Activated T-cell treated with anti-CD3 and anti-CD28 coated beads, Interleukin-2, amount 50 U/mL, for 1 hour (primary cell): ENCODE measurements at places on chromosomes 2 and 18.

DNA sequence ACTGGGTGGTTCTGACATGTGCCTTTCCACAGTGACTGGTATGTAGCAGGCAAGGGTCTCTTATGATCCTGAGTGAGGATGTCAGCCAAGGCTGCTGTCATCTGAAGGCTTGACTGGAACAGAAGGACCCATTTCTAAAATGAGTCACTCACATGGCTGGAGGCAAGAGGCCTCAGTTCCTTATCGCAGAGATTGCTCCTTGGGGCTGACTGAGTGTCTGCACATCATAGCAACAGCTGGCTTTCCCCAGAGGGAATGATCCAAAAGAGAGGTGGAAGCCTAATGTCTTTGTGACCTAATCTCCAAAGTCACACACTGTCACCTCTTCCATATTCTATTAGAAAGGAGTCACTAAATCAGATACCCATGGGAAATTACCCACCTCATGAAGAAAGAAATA, 114.0 kb downstream of the NEDD4L start:
- DNase-seq = no peak

DNA sequence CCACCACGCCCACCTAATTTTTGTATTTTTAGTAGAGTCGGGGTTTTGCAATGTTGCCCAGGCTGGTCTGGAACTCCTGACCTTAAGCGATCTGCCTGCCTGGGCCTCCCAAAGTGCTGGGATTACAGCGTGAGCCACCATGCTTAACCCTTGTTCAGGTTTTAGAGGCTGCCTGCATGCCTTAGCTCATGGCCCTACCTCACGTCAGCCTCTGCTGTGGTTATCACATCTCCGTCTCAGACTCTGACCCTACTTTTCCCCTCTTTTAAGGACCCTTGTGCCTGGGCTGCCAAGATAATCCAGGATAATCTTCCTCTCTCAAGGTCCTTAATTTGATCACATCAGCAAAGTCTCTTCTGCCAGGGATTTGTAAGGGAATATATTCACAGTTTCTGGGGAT, 98.2 kb upstream of the PMAIP1 start:
- DNase-seq = no peak

DNA sequence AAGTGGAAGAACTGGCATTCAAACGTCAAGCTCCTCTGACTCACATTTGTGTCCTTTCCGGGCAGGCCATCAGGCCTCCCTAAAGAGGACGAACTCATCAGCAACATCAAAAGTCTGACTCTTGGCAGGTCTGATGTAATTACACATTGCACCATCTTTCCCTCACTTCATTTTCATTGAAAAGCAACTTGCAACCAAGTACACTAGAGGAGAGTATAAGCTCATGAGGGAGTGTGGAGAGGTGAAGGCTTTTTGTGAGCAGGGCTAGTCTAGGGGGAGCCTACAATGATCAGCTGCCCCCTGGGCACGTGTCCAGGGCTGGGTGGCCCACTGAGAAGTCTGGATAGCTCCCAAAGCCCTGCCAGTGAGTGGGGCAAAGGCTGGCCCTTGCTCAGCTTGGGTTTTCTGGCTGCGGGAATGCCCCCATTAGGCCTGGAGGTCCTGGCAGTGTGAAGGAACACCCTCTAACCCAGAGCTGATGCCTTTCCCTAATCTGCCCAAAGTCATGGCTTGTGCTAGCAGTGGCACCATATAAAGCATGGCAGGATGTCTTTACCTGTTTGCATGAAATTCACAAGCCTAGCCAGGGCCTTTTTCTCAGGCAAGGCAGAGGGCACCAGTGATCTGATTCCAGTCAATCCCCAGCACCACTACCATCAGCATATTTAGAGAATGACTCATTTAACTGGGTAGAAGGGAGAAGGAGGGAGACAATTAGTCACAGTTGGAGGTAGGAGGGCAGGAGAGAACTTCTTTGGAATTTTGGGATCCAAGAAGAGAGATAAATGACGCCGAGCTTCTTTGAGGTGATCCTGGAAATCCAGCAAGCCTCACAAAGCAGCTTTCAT, 8.5 kb upstream of the DAW1 start:
- no peak for DNase-seq

DNA sequence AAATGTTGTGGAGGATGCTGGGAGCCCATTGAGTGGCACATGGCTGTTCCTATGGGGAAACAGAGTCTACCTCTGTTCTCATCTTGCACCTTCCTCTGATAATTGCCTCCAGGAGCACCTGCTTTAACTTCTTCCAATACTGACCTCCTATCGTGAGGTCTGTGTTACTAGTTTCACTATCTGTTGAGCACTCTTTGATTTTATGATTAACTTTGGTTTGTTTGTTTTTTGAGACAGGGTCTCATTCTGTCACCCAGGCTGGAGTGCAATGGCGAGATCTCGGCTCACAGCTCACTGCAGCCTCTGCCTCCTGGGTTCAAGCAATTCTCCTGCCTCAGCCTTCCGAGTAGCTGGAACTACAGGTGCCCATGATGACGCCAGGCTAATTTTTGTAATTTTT, 12.1 kb upstream of the RFX8 start:
- no peak for DNase-seq

- no peak for DNase-seq
Observed at GRCh38 chr2:101354420-101355311, 32.6 kb downstream of the CREG2 start.

- peak; percentile 17 for DNase-seq
Observed at GRCh38 chr2:241051578-241052487, 50.3 kb downstream of the MTERF4 start.

GRCh38 chr2:100036026-100036425, 106.4 kb downstream of the AFF3 start:
- DNase-seq = no peak

- DNase-seq = no peak
Observed at GRCh38 chr18:8003878-8004675, 437.0 kb downstream of the PTPRM start.

- DNase-seq = no peak
Observed at GRCh38 chr2:119440873-119441272, 9.2 kb downstream of the TMEM37 start.

DNA sequence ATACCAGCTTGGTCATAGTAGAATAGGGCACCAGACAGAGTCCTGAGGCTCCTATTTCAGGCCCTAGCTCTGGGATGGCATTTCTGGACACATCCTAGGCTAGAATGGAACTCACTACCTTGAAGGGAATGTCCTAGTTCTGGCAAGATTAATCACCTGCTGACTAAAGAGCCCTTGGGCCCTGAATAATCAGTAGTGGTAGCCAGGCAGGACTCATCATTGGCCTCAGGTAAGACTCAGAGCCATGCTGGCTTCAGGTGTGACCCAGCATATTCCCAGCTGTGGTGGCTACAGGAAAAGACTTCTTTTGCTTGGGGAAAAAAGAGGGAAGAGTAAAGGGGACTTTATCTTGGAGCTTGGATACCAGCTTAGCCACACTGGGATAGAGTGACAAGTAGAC, 131.0 kb upstream of the SRD5A2 start:
- DNase-seq = no peak

DNA sequence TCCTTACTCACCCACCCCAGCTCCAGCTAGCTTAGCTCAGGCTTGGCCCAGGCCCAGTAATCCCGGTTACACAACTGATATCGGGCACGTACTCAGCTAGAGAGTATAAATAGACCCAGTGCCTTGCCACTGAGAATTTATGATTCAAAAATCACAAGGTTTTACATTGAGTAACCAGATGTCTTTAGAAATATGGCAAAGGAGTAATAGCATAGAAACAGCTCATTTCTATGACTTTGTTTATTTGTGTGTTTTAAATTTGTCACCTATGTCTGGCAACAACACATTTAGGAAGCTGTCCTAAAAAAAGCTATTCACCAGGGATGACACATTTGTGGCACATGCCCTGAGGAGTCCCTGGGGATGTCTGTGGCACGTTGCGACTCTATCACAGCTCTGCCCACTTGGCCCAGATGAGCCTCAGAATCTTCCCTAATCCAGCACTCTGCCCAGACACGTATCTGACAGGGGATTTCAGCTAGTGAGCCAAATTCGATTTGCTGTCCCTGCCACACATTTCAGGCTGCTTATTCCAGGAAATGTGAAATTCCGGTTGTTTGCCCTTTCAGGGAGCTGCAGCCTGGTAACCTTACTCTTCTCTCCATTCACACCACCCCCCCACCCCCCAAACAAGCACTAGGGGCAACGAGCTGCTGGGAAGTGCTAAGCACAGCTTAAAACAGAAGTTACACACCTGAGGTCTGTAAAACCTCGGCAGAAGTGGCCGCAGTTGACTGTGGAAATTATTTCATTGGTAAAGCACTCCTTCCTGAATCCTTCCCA, 85.4 kb upstream of the ZCCHC2 start:
- DNase-seq = no peak

GRCh38 chr2:11444737-11445136, 21.2 kb downstream of the E2F6 start:
- no peak for DNase-seq

- DNase-seq = no peak
Observed at GRCh38 chr2:54560146-54560881, 104.2 kb downstream of the SPTBN1 start.

DNA sequence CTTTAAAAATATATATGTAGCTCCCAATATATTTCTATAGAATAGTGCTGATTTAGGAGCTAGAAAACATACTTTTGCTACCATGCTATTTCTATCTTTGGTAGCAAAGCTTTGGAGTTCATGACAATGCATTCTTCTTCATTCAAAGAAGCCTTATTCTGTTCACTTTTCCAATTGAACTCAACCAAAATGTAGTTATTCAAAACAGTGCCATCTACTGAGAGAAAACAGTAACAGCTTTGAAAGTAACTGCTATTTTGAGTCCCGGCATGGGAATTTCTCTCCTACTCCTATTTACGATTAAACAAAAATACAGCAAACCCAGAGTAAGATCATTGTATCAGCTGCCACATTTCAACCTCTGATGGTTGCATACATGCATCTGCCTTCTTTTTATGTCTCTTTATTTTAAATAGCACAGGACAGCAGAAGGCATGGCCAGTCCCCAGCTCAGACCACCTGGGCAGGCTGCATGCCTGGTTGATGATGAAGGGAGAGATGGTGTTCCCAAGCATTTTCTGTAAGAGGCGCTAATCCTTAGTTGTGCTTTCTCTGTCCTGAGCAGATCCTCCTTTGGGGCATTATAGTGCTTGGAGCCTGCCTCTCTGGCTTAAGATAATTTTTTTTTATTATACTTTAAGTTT, 69.7 kb upstream of the SULT1C3 start:
- DNase-seq = no peak

- DNase-seq = peak; percentile 19
Observed at GRCh38 chr2:239275847-239276831, 124.7 kb downstream of the HDAC4 start.

GRCh38 chr2:112243233-112243632, 11.6 kb downstream of the ZC3H8 start:
- no peak for DNase-seq

GRCh38 chr2:19361325-19361990, 3.0 kb upstream of the OSR1 start:
- DNase-seq = peak; percentile 43

GRCh38 chr2:126275098-126275497, 380.9 kb upstream of the GYPC start:
- no peak for DNase-seq

DNA sequence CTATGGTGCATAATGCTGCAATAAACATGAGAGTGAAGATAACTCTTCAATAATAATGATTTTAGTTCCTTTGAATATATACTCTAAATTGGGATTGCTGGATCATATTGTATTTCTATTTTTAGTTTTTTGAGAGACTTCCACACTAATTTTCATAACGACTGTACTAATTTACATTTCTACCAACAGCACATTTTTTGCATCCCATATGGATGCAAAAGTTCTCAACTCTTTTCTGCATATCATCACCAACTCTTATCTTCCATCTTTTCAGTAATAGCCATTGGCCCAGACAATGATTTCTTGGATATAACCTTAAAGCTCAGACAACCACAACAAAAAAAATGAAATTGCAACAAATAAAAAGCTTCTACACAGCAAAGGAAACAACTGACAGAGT, 1082.4 kb downstream of the CNTNAP5 start:
- DNase-seq = no peak

DNA sequence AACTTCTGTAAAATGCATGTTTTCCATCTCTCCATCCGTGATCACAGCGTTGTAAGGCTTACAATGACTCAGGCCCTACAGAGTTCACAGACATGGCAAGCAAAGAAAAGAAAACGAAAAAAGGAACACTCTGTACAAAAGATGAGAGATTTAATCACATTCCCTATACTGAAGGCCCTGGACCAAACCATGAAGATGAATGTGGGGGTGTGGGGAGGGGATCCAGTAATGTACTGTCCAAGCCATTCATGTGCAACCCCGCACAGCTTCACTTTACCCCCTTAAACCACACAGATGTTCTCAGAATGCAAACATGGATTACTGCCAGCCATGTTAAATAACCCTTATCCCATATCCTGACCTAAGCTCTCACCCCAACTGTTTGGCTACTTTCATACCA, 391.1 kb downstream of the NCKAP5 start:
- no peak for DNase-seq

GRCh38 chr2:126886211-126886915, 12.3 kb upstream of the TEX51 start:
- peak; percentile 42 for DNase-seq

GRCh38 chr2:70531419-70532086, 22.1 kb downstream of the TGFA start:
- no peak for DNase-seq

GRCh38 chr2:20366672-20367116, 16.1 kb upstream of the PUM2 start:
- DNase-seq = no peak

GRCh38 chr2:134773759-134774742, 55.3 kb upstream of the TMEM163 start:
- no peak for DNase-seq

- no peak for DNase-seq
Observed at GRCh38 chr18:9827793-9828505, 57.8 kb upstream of the TXNDC2 start.

- peak; percentile 30 for DNase-seq
Observed at GRCh38 chr2:8693157-8693821, 11.4 kb downstream of the ID2 start.

DNA sequence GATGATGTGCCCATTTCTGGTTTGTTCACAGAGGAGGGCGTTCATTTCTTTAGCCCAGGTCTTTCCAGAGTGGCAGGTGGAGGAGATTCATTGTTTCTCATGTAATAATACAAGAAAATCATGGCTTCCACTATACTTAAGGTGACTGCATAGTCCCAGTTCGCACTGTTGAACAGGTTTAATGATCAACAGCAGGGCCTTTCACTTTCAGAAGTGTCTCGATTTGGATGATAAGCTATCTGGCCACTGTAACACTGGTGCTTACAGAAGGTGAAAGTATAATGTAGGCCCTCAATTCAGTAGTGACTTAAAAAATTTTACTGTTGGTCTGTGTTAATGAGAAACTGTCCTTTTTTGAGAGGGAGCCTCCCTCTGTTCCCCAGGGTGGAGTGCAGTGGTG, 1.4 kb downstream of the RMC1 start:
- no peak for DNase-seq
